ENCODE measurements at places on chromosomes 3 and 15.

DNA sequence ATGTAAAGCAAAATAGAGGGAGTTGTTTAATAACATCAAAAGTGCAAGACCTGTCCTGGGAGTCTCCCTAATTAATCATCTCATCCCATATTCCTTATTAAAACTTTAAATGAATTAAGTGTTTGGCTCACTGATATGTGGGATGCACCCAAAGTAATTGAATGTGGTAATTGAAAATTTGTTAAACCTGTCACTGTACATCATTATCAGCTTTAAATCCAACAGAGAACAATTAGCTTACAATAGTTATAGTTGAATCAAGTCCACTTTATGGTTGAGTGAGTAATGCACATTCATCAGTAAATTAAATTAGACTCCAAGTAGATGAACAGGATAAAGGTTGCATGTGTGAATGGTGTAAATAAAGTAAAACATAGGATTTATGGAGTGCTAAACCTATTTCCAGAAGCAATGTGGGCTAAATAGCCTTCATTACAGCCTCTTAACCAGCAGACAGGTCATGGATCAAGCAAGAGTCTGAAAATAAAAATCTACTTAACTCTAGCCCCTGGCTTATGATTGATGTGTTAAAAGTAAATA is 608.2 kb upstream of the CCDC54 start:
- no peak for DNase-seq

DNA sequence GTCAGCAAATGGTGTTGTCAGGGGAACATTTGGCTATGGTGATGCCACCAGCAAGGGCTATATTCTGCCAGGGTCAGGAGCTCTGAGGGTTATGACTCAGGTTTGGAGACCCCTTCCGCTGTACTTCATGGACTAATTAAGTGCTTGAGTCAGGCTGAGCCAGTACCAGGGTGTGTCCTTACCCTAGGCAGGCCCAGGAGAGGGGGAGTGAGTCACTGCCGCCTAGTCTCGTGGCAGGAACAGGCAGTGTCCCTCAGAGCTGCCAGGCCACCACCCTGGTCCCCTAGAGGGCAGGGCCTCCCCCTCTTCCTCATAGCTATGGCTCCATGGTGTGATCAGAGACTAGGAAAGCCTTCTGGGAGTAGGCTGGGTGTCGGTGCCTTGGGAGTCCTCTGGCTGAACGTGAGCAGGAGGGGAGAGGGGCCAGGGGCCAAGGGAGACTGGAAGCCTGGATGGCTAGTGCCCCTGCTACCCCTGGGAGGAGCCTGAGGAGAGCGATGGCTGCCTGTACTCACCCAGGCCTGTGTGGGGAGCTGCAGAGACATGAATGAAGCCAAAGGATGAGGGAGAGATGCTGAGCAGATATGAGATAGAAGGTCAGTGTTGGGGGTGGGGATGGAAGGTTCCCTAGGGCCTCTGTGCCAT is 10.6 kb downstream of the MAPKAPK3 start:
- DNase-seq: peak; percentile 81

GRCh38 chr15:34490417-34491193 is 53.0 kb upstream of the GOLGA8A start:
- DNase-seq: no peak

GRCh38 chr3:143329567-143330211 is 210.1 kb downstream of the CHST2 start:
- DNase-seq: no peak

DNA sequence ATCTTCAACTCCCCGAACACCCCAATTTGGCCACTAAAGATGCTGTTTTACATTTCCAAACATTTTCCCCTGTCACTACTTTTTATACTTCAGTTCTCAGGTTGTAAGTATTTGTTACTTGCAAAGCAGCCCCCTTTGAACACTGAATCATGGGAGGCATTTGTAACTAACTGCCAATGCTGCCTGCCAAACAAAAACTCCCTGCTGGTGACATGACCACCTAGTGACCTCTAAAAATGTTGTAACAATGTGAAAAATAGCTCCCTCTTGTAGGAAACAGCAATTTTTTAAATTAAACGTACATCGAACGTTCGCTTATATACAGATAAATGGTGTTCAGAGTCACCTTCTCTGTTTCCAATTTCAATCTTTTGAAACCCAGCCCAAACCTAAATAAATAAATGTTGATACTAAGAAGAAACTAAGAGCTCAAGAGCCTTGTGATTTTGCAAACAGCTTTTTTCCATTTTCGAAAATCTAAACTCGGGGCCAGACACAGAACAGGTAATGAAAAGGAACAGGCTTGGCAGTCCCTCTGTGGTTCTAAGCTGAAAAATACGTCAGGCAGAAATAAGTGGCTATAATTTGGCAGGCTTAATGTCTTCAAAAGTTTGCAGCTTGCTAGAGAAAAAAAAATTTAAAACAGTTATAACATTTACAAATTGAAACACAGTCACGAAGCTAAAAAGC is 268.6 kb upstream of the WNT5A start:
- no peak for DNase-seq

DNA sequence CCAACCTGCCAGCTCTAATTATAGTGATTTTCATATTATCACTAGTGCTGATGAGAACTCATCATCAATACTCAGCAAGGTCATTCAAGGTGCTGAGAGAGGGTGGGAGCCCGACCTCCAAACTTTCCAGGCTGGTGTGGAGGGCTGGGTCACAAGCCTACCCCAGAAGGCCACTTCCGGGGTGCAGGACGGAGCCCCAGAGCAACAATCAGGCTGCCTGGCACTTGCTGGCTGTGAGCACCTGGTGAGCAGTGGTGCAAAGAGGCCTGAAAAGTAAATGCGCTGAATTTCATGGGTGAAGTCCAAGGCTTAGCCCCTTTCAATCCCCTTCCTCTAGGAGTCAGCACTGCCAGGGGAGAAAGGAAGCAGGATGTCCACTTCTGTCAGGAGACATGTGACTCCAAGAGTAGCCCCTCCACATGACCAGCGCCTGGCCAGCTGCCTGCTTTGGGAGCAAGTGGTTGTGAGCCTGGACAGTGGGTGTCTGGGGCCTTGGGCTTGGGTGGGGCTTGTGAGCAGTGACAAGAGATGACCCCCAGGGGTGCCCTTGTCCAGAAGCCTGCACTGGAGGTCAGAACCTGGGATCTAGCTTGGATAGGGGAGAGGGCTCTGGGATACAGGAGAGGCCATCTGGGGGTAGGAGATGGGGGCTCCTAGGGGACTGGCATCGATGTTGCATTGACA is 165.0 kb upstream of the TLE3 start:
- DNase-seq: no peak

DNA sequence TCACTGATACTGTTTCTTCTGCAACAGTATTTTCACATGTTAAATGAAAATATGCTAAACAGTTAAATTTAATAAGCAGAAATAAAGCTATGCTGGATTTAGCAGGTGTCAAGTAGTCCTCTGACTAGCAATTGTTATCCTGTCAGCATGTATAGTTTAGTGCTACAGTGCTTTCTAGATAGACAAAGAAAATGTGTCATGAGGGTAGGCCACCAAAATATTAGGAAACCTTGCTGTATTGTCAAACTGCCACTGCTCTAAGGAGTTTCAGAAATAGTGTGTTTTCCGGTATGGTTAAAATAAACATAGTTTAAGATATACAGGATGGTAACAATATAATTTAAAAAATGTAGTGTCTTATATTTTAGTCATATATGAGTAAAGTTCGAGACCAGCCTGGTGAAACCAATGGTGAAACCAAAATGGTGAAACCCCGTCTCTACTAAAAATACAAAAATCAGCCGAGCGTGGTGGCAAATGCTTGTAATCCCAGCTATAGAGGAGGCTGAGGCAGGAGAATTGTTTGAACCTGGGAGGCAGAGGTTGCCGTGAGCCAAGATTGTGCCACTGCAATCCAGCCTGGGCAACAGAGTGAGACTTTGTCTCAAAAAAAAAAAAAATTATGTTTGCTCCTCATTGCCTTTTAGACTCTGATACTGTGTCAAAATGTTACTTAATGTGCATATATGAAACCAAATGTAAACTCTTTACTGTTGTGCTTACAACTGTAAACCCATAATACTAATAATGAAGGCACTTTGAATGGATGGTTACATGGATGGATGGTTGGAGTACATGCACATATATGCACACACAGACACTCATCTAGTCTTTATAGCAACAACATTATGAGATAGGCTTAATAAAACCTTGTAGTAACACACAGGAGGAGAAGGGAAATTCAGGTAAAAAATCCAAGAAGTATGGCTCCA is 204.8 kb downstream of the RSRC1 start:
- DNase-seq: no peak

GRCh38 chr3:118495206-118495605 is 539.4 kb downstream of the IGSF11 start:
- no peak for DNase-seq

GRCh38 chr3:51362476-51362875 is 22.6 kb upstream of the MANF start:
- DNase-seq: no peak

DNA sequence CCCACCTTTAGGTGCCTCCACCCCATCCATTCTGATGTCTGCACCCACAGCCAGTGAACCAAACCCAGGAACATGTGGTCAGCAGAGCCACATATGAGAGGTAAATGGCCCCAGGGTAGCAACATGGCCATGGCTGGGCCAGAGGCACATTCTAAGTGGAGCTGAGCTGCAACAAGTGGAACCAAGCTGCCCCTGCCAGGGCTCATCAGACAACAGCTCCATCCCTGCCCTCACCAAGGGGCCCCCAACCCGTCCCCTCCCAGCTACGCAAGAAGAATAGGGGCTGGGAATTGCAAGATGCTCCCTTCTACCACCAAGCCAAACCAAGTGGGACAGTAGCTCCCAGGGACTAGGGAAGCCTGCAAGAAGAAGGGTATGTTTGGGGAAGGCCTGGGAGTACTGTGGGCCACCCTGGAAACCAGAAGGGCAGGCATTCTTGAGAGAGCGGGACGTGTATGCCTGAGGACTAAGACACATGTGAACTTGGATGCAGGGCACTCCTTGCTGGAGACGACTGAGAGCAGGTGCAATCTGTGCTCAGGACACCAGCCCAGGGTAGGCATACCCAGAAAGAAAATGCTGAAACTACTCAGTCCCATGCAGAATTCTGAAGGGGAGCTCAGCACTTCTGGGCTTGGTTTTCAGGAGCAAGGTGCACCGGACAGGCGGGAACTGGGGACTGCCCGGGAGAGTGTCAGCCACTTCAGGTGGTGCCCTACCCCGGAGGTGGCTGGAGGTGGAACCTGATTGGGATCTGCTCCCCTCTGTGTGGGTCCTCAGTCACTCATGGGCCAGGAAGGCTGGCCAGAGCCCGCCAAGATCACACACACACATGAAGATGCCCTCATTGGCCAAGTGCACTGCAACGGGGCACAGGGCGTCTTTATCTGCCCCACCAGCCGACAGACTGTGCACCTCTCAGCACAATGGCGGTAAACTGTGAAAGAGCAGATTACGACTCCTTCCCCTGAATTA is 9.5 kb downstream of the MYL3 start:
- DNase-seq: no peak

DNA sequence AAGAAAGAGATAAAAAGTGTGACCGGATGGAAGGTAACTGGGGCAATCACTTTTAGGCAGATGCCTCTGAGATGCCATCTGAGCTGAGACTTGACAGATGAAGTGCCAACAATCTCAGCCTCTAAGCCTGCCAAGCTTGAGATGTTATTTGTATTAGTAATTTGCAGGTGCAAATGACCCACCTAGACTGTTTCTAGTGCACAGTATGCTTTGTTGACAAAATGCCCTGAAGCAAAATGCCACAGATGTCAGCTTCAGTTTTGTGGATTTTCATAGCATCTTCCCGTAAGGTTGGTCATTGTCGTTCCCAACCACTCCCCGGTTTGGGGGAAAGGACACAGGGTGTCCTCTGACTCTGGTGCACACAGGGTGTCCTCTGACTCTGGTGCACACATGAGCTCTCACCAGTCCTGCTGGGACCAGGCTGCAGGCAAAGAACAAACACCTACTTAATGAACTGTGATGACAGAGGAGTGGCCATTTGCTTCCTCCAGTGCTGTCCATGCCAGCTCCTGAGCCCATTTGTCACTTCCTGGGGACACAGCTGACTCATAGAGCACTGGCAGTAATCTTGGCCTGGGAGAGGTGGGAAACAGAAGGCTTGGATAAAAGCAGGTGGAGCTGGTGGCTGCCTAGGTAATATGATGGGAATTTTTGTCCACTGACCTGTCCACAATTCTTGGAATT is 16.7 kb upstream of the PPP1R2 start:
- no peak for DNase-seq

- DNase-seq: no peak
Measured at GRCh38 chr3:162073422-162073975, 576.9 kb downstream of the OTOL1 start.

- no peak for DNase-seq
Measured at GRCh38 chr3:113165841-113166240, 45.5 kb upstream of the BOC start.

DNA sequence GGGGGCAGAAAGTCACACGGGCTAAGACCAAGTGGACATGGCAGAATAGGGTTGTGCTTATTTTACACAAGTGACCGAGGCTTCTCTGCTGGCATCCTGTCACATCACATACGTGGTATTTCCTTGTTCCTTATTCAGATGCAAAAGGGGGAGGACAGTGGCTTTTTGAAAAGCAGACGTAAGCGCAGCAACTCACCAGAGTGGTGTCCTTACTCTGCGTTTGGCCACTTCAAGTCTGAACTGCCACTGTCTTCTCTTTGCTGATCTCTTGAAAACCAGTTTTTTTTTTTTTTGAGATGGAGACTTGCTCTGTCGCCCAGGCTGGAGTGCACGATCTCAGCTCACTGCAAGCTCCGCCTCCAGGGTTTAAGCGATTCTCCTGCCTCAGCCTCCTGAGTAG is 113.2 kb downstream of the SOX2 start:
- no peak for DNase-seq

DNA sequence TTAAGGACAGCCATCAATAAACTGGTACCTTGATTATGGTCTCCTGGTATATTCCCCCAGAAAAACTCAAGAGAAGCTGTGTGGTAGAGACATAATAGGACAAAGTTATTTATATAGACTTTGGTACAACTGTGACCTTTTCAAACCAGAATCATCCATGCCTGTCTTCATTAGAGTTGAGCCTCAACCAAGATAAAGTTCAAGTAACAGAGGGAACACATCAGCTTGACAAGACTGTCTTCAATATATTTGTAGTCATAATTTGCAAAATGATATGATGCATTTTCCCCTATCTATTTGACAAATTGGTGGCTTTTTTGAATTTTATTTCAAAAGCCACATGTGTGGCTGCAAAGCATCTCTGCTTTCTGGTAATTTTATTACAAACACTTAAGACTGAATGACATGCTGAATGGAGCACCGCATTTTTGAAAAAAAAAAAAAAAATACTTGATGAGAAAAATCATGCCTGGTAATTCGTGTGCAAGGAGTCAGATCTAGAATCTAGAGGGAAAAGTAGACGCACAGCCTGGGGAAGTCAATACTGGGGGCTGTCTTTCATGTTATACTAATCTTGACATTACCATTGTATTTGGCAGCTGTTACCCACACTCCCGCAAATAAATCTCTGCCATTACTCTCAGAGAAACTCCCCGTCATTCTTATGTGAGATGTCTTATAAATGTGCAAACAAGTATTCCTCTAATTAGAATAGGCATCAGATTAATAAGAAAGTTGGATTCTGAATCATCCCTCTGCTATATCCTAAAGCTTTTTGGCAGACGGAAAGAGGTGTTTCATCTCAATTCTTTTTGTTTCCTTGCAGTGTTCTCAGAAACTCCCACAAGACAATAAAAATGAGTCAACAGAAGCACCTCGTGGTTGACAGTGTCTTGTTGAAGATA is 554.8 kb upstream of the CBLB start:
- DNase-seq: no peak
